Fibroblast of the aortic adventitia (primary cell): ENCODE measurements at places on chromosomes 5 and 9.

DNA sequence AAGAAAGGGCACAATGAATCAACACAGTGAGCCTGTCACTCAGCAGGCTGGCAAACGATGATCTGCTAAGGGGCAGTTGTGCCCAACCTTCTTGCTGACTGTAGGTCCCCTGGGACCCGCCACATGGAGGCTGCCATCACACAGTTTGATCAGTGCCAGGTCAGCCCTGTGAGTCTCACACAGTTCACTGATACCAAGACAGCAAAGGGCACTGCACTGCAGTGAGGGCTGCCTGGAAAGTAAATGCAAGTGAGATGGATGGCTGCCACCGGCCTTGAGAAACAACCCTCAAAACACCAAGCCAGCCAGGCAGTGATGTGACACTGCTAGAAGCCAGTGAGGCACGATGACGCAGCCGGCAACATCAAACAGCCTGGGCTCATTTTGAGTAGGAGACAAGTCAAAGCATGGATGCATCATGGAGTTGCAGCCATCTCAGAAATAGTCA, 30.3 kb downstream of the FOXD1 start:
- no peak for DNase-seq

- no peak for DNase-seq
Observed at GRCh38 chr9:112198646-112199045, 23.5 kb upstream of the SUSD1 start.

GRCh38 chr5:123438902-123439301, 15.7 kb upstream of the CEP120 start:
- no peak for DNase-seq

DNA sequence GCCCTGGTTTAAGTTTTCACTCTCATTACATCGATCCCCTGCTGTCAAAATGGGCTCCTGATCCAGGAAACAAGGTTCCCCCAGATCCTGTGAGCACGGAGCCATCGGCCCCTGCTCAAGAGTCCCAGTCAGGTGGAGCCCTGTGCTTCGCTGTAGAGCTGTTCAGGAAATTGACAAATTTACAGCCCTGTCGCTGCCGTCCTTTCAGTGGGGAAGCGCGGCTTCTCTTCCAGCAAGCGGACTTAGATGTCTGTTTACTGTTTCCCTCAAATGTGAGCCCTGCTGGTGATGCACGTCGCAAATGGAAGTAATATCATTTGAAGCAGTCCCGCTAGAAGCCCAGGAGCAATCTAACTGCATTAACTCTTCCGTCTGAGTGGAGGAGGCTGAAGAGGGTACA, 760.9 kb upstream of the WWC1 start:
- no peak for DNase-seq

DNA sequence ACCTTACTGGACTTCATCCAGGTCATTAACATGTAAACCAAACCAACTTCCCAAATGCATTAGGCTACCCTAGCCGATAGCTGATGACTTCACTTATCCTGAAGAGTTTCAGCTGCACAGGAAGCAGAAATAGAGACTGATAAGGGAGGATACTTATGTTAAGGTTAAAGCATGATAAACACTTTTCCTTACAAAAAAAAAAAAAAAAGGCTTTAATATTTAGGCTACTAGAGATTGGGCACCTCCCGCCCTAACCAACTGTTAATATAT, 1.6 kb upstream of the MEF2C start:
- DNase-seq, result peak; percentile 44

DNA sequence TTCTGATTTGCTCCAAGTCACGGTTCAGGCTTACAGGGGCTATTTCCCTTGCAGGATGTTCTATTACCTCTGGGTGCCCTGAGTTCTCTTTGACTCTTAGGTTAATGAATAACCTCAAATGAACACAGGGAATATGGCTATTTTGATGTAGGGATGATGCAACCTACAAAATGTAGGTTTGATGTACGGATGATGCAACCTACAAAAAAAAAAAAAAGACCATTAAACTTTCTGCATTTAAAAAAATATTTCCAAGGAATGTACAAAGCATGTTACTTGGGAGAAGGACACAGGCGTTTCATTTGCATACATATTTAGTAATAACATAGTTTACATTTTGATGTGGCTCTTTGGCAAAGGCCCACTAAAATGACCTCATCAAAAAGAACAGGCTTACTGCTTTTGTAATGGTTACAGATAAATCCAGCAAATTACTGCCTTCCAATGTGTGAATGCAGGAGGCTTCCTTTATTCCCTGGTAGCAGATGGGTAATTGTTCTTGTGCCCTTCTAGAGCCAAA, 36.3 kb downstream of the ZNF474 start:
- peak; percentile 76 for DNase-seq

GRCh38 chr5:158824241-158824882, 275.4 kb downstream of the EBF1 start:
- no peak for DNase-seq

GRCh38 chr9:36997414-36997813, 36.7 kb downstream of the PAX5 start:
- no peak for DNase-seq
